Pancreas (tissue), 10 donors: ENCODE measurements at places on chromosomes 6 and 20. TPM values are rescaled to one million over a fixed set of nuclear protein-coding genes. Genes with fewer than 3 reads are reported as not detected.

Gene GHRH
- not detected for total RNA-seq

Gene MUC21
- not detected for total RNA-seq

Gene SLC35F1
- 1.1 TPM for total RNA-seq

Gene MUCL3
- not detected for total RNA-seq

Gene OR2B6
- total RNA-seq: not detected

Gene MLN
- total RNA-seq: not detected

Gene CFAP61
- 0.53 TPM for total RNA-seq

Gene EPB41L1
- total RNA-seq: 40.5 TPM

DNA sequence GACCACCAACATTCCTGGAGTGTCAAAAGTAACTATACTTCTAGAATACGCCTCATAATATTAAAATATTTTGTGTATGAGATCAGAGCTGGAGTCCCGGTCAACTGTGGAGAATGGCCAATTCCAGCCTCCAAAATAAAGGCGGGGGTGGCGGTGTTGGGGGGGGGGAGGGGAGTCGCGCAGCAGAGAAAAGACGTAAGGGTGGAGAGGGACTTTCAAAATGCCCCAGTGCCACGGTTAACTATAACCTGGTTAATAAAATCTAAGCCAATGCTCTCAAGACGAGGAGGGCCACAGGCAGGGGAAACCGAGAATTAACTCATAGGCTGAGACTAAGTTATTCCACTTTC is 1.3 kb downstream of the NUP153 start:
- H3K4me1 ChIP-seq: peaks cover 3% of the 10 kb centered on the region
- peak overlapping the region; percentile 92 for H3K4me3 ChIP-seq
- DNase-seq: peak; percentile 47
- H3K36me3 ChIP-seq: no peaks in the 10 kb centered on the region
- no peaks in the 10 kb centered on the region for H3K27me3 ChIP-seq
- H3K27ac ChIP-seq: peak overlapping the region; percentile 98

GRCh38 chr6:95364016-95364604 is 213.2 kb upstream of the MANEA start:
- no peaks in the 10 kb centered on the region for H3K27me3 ChIP-seq
- DNase-seq: no peak

GRCh38 chr6:112990971-112991370 is 643.8 kb downstream of the RFPL4B start:
- no peak overlapping the region for H3K4me3 ChIP-seq
- DNase-seq: no peak
- no peaks in the 10 kb centered on the region for H3K27me3 ChIP-seq
- H3K4me1 ChIP-seq: no peaks in the 10 kb centered on the region
- no peaks in the 10 kb centered on the region for H3K36me3 ChIP-seq

DNA sequence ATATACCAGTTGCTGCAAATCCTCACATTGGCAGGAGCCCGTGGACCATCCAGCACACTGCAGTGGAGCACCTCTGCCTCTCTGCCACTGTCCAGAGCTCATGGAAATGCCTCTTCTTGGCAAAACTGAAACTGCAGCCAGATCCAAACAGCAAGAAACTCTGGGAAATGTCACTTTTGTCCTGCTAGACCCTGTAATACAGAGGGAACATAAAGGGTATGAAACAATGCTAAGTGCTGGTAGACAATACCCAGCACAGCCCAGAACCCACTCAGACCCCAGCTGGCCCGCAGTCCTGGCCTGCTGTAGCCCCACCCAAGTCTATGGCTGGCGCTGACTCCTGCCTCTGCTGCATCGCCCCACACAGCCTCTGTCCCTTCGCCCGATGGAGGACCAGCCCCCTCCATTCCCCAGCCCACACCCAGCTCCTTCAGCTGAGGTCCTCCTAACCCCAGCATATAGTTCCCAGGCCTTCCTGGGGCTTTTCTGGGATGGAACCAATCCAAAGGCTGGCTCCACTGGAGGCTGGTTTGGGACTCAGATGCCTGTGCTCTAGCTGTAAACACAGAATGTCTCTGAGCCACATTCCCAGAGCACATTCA is 242.5 kb downstream of the LRFN2 start:
- peaks cover 9% of the 10 kb centered on the region for H3K4me1 ChIP-seq
- H3K27me3 ChIP-seq: no peaks in the 10 kb centered on the region
- no peak for DNase-seq
- no peak overlapping the region for H3K27ac ChIP-seq
- H3K4me3 ChIP-seq: no peak overlapping the region

- H3K27me3 ChIP-seq: no peaks in the 10 kb centered on the region
- peak overlapping the region; percentile 31 for H3K4me3 ChIP-seq
- peak overlapping the region; percentile 75 for H3K27ac ChIP-seq
- H3K4me1 ChIP-seq: peaks cover 6% of the 10 kb centered on the region
- DNase-seq: peak; percentile 48
Measured at GRCh38 chr6:31776485-31776988, 591 bp downstream of the VWA7 start.

GRCh38 chr6:4714961-4715501 is 61.2 kb upstream of the CDYL start:
- no peaks in the 10 kb centered on the region for H3K4me1 ChIP-seq
- H3K27ac ChIP-seq: no peak overlapping the region
- no peak for DNase-seq
- H3K4me3 ChIP-seq: no peak overlapping the region
- H3K27me3 ChIP-seq: no peaks in the 10 kb centered on the region

- H3K27ac ChIP-seq: no peak overlapping the region
- no peaks in the 10 kb centered on the region for H3K27me3 ChIP-seq
- no peaks in the 10 kb centered on the region for H3K4me1 ChIP-seq
- DNase-seq: no peak
- H3K36me3 ChIP-seq: no peaks in the 10 kb centered on the region
Measured at GRCh38 chr6:4940416-4940815, 63.4 kb downstream of the RPP40 start.

DNA sequence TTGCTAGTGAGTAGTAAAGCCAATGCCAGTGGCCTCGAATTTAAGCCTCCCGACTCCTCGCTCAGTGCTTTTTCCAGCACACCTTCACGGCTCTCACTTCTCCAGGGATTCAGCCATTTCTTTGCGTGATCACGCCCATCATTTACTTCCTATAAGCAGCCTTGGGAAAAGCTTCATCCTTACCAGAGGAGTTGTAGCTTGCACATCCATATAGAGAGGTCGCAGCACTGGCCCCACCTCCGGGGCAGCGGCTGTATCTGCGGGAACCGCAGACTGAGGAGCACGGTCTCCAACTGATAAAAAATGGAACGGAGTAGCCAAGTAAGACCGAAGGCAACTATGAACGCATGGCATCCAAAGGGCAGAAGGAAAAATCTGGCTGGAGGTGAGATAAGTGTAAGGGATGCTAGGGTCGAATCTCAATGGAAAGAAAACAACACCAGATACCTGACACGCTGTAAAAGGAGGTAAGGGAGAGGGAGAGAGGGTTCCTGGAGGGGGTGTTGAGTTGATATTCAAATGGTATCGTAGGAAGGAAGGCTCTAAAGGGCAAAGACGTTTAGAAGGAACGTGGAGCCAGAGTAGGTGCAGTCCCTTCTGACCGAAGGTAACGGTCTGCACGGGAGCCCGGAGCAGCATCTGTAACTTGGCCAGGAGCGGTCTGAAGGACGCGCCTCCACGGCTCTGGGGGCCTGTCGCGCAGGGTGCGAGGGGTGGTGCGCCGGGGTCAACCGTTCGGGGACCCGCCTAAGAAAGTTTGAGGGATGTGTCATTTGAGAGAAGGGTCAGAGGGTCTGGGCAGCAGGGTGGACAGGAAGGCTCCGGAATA is 640 bp downstream of the NFS1 start:
- peak overlapping the region; percentile 76 for H3K27ac ChIP-seq
- no peaks in the 10 kb centered on the region for H3K36me3 ChIP-seq
- H3K27me3 ChIP-seq: no peaks in the 10 kb centered on the region
- peak; percentile 61 for DNase-seq

GRCh38 chr6:83176246-83176645 is 16.8 kb downstream of the PGM3 start:
- DNase-seq: no peak
- peaks cover 43% of the 10 kb centered on the region for H3K36me3 ChIP-seq
- no peak overlapping the region for H3K4me3 ChIP-seq
- no peaks in the 10 kb centered on the region for H3K4me1 ChIP-seq

GRCh38 chr6:37940074-37940847 is 120.7 kb downstream of the ZFAND3 start:
- no peaks in the 10 kb centered on the region for H3K36me3 ChIP-seq
- no peaks in the 10 kb centered on the region for H3K27me3 ChIP-seq
- H3K4me1 ChIP-seq: no peaks in the 10 kb centered on the region
- no peak for DNase-seq

GRCh38 chr6:138978229-138978628 is 9.8 kb downstream of the REPS1 start:
- no peaks in the 10 kb centered on the region for H3K27me3 ChIP-seq
- DNase-seq: no peak
- H3K27ac ChIP-seq: no peak overlapping the region
- no peak overlapping the region for H3K4me3 ChIP-seq

- no peak for DNase-seq
- H3K27me3 ChIP-seq: no peaks in the 10 kb centered on the region
- no peak overlapping the region for H3K4me3 ChIP-seq
- no peak overlapping the region for H3K27ac ChIP-seq
- H3K4me1 ChIP-seq: peaks cover 36% of the 10 kb centered on the region
Measured at GRCh38 chr6:3381233-3381921, 75.5 kb downstream of the SLC22A23 start.

GRCh38 chr6:19463250-19463649 is 373.9 kb upstream of the ID4 start:
- H3K27ac ChIP-seq: no peak overlapping the region
- H3K4me3 ChIP-seq: no peak overlapping the region
- H3K36me3 ChIP-seq: no peaks in the 10 kb centered on the region

GRCh38 chr6:151054306-151054705 is 185.5 kb upstream of the AKAP12 start:
- H3K4me3 ChIP-seq: no peak overlapping the region
- H3K27ac ChIP-seq: no peak overlapping the region
- H3K27me3 ChIP-seq: no peaks in the 10 kb centered on the region
- no peak for DNase-seq
- no peaks in the 10 kb centered on the region for H3K4me1 ChIP-seq

DNA sequence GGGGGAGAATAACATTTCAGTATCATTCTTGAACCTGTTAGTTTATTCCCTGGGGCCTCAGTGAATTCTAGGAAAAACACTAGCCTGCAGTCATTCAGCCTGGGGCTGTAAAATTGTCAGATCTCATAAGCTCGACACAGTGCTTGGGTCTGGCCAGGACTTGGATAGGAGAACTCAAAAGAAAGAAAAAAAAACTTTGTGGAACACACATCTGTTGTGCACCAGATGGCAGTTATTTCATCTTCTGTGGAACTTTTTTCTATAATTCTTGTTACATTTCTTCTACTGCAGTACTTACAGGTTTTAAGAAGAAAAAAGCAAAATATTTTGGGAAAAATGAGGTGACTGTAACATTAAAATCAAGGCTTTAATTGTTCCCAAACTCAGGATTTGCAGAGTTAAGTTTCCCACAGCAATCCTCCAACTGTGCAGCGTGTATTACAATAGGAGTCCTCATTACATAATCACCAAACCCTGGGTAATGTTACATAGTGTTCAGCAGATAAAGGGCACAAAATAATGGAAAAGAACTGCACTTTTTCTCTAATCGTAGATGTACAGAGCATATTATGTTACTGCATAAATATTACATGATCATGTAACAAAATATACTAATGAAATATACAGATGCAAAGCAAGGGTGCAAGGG is 531.1 kb upstream of the CITED2 start:
- no peak overlapping the region for H3K27ac ChIP-seq
- H3K36me3 ChIP-seq: no peaks in the 10 kb centered on the region
- no peak for DNase-seq
- no peaks in the 10 kb centered on the region for H3K4me1 ChIP-seq
- H3K4me3 ChIP-seq: no peak overlapping the region

GRCh38 chr6:45795678-45796077 is 220.0 kb downstream of the CLIC5 start:
- H3K4me3 ChIP-seq: no peak overlapping the region
- no peak for DNase-seq
- no peak overlapping the region for H3K27ac ChIP-seq
- no peaks in the 10 kb centered on the region for H3K27me3 ChIP-seq

GRCh38 chr6:121579478-121579877 is 144.0 kb downstream of the GJA1 start:
- no peak overlapping the region for H3K27ac ChIP-seq
- no peak for DNase-seq
- H3K4me3 ChIP-seq: no peak overlapping the region
- no peaks in the 10 kb centered on the region for H3K4me1 ChIP-seq

DNA sequence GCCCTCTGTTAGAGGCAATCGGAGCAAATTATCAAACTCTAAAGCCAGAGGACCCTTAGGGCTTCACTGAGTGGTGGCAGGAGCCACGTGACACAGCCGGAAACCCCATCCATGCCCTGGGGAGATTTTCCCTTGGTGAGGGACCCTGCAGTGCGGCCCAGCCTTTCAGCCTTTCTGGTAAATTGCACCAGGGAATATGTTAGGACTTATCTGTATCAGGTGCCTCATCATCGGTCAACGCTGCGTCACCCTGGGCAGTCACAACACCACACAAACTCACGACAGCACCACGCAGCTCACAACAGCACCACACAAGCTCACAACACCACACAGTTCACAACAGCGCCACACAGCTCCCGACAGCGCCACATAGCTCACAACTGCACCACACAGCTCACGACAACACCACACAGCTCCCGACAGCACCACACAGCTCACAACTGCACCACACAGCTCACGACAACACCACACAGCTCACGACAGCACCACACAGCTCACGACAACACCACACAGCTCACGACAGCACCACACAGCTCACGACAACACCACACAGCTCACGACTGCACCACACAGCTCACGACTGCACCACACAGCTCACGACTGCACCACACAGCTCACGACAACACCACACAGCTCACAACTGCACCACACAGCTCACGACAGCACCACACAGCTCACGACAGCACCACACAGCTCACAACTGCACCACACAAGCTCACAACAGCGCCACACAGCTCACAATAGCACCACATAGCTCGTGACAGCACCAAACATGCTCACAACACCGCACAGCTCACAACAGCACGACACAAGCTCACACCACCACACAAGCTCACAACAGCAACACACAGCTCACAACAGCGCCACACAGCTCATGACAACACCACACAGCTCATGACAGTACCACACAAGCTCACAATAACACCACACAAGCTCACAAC is 199.0 kb downstream of the DLL1 start:
- no peak overlapping the region for H3K4me3 ChIP-seq
- no peak overlapping the region for H3K27ac ChIP-seq
- DNase-seq: no peak
- no peaks in the 10 kb centered on the region for H3K27me3 ChIP-seq

GRCh38 chr20:1397710-1398109 is 4.9 kb upstream of the FKBP1A start:
- H3K4me1 ChIP-seq: no peaks in the 10 kb centered on the region
- no peak for DNase-seq
- no peaks in the 10 kb centered on the region for H3K27me3 ChIP-seq
- no peak overlapping the region for H3K27ac ChIP-seq
- no peaks in the 10 kb centered on the region for H3K36me3 ChIP-seq

- H3K27ac ChIP-seq: no peak overlapping the region
- H3K4me1 ChIP-seq: no peaks in the 10 kb centered on the region
- no peaks in the 10 kb centered on the region for H3K36me3 ChIP-seq
- no peak for DNase-seq
- H3K4me3 ChIP-seq: no peak overlapping the region
- no peaks in the 10 kb centered on the region for H3K27me3 ChIP-seq
Measured at GRCh38 chr6:35243386-35243958, 16.1 kb upstream of the ZNF76 start.
